Subcutaneous adipose tissue (tissue), 4 donors: ENCODE measurements at places on chromosomes 1 and 21. TPM values are rescaled to one million over a fixed set of nuclear protein-coding genes. Genes with fewer than 3 reads are reported as not detected.

The CNKSR1 gene
- 2.1 TPM for total RNA-seq

The MATN1 gene
- not detected for total RNA-seq

The BNIPL gene
- total RNA-seq: not detected

The DCST2 gene
- not detected for total RNA-seq

The MCOLN3 gene
- 13.4 TPM for total RNA-seq

The HMGCS2 gene
- total RNA-seq: not detected

The EFNA1 gene
- 32.6 TPM for total RNA-seq

The CSF1 gene
- 110 TPM for total RNA-seq

The BCL2L15 gene
- 0.22 TPM for total RNA-seq

The TCHHL1 gene
- total RNA-seq: not detected

The ROR1 gene
- total RNA-seq: 9.5 TPM

The S100A14 gene
- not detected for total RNA-seq

The NPHP4 gene
- 7.3 TPM for total RNA-seq

The GBP3 gene
- total RNA-seq: 22.8 TPM

The FNDC10 gene
- 0.22 TPM for total RNA-seq

The WNT3A gene
- total RNA-seq: not detected

The NECTIN4 gene
- 0.22 TPM for total RNA-seq

The FMOD gene
- 76.5 TPM for total RNA-seq

The GBP2 gene
- total RNA-seq: 77.7 TPM

The RXFP4 gene
- total RNA-seq: not detected

The AVPR1B gene
- not detected for total RNA-seq

The PCAT6 gene
- total RNA-seq: not detected

The H6PD gene
- total RNA-seq: 105 TPM

The GRHL3 gene
- total RNA-seq: not detected

The ESRRG gene
- 0.17 TPM for total RNA-seq

The ATP1A4 gene
- total RNA-seq: not detected

The DCDC2B gene
- total RNA-seq: not detected

The GABRD gene
- not detected for total RNA-seq

The KRTAP10-9 gene
- not detected for total RNA-seq

The DIO1 gene
- total RNA-seq: not detected

The LCE2C gene
- not detected for total RNA-seq

The SHE gene
- 28.2 TPM for total RNA-seq

The PAX7 gene
- total RNA-seq: not detected

The TSPAN1 gene
- total RNA-seq: not detected

The KCNJ9 gene
- not detected for total RNA-seq

The FNBP1L gene
- 41.6 TPM for total RNA-seq

The CASQ1 gene
- 0.44 TPM for total RNA-seq

The PRAMEF14 gene
- not detected for total RNA-seq

The DHRS3 gene
- total RNA-seq: 325 TPM

The VWA5B1 gene
- not detected for total RNA-seq

The PGLYRP3 gene
- not detected for total RNA-seq

The RNASEL gene
- total RNA-seq: 9.4 TPM

The DEGS1 gene
- 72.3 TPM for total RNA-seq

The WNT9A gene
- not detected for total RNA-seq

The LRRC42 gene
- 13.2 TPM for total RNA-seq

The TFAP2E gene
- total RNA-seq: 0.22 TPM

The KPRP gene
- total RNA-seq: not detected

The GNG5 gene
- total RNA-seq: 114 TPM

The SPRR2A gene
- total RNA-seq: not detected

The CPLANE2 gene
- 3.4 TPM for total RNA-seq

The CNR2 gene
- not detected for total RNA-seq

The RPTN gene
- total RNA-seq: 0.16 TPM

The TM2D1 gene
- 46.7 TPM for total RNA-seq

The ATAD3C gene
- total RNA-seq: not detected
